ENCODE measurements at places on chromosomes 11 and 22.
A peak's percentile ranks its signal among the peaks of the same experiment; 100 is the strongest.

DNA sequence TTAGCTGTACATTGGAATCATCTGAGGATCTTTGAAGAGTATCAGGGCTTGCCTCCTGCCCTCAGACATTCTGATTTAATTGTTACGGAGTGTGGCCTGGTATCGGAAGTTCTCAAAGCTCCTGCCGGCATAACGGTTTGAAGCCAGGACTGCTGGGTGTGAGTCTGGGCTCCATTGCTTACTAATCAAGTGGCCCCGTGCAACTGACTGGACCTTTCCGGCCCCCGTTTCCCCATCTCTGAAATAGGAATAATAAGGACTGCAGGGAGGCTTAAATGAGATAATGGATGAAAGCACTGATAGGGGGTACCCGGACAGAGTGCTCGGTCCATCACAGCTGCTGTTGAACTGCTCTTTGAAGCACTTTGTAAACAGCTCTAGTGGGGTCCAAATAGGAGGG is 1.7 kb downstream of the PLEKHB1 start:
- no peak for DNase-seq

DNA sequence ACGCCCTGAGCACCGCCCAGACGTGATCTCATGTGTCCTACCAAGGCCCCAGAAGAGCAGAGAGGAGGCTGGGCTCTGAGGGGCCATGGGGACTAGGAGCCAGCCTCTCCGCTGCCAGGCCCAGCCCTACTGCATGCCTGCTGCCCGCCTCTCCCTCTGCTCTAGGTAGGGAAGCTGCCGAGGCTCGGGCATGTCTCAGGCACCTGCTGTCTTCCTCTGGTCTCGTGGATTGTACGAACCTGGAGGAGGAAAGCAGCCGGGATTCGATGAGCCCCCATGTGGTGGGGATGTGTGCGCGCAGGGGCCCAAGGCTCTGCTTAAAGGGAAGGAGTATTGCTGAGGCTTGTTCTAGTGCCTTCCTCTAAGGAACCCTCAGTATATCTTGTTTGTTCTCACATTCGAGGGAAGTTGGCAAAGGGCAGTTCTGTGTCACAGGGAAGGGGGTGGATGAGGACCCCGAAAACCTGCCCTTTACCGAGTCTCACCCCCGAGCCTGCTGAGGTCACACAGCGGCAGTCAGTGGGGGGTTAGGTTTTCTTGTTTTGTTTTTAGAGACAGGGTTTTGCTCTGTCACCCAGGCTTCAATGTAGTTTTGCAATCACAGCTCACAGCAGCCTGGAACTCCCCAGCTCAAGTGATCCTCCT is 21.2 kb downstream of the DAGLA start:
- no peak for DNase-seq

DNA sequence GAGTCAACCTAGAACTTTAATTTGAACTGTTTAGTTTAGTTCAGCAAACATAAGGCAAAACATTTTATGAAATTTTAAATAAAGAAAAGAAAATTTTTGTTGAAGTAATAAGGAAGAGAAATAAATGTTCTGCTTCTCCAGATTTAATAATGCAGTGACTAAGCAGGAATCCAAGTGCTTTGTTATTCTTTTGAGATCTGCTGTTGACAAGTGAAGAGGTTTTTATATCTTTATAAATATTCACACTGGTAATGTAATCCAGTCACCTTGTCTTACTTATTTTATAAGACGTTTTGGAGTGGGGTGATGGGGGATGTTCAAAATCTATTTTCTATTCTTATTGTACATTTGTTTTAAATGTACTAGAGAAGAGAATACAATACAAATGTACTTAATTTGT is 725.9 kb upstream of the CCDC179 start:
- DNase-seq: no peak

GRCh38 chr11:119533921-119534736 is 111.2 kb upstream of the THY1 start:
- DNase-seq: peak; percentile 71

GRCh38 chr11:13391217-13391616 is 71.8 kb downstream of the BTBD10 start:
- no peak for DNase-seq

Data from hematopoietic multipotent progenitor cell (in vitro differentiated cells).